ENCODE measurements at places on chromosomes 11 and 22. TPM values are rescaled to one million over a fixed set of nuclear protein-coding genes. Genes with fewer than 3 reads are reported as not detected.

DNA sequence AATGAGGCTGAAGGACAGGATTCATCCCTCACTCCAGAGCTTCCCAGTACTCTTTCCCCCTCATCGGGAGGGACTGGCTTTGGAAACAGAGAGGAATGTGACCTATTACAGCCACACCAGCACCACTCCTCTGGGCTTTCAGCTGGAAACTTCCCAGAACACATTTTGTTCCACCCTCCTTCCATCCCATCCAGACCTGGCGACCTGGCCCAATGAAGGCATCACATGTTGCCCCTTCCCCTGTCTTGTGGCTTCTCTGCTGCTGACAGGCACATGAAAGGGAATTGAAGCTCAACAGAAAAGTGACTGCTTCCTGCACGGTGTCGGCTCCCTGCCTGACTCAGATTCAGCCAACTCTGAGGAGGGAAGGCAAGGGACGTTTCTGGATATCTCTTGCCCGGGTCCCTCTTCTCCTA lies 19.1 kb downstream of the IRAG1 start:
- no peak for DNase-seq

The KDELR3 gene
- total RNA-seq = 16.1 TPM

GRCh38 chr11:125481531-125481930 lies 14.5 kb downstream of the FEZ1 start:
- DNase-seq = no peak

GRCh38 chr11:133987171-133987570 lies 30.4 kb upstream of the IGSF9B start:
- DNase-seq = no peak

DNA sequence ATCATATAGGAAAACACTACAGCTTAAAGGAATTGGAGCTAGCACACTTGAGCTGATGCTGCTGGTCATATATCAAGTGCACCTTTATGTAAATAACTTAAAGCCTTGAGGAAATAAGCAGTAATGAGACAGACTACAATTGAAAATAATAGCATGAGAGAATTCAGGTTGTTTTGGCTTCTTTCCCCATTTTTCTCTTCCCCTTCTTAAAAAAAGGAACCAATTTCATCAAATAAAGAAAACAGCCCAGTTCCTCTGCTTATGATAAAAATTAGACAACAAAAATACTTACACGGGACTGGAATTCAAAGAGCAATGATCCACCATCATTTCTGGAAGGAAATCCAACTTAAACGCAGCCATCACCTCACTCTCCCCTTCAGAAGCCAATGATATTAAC lies 50.2 kb upstream of the RAPSN start:
- DNase-seq = no peak

The GAB2 gene
- 12.7 TPM for total RNA-seq

GRCh38 chr11:11149671-11150459 lies 203.2 kb downstream of the CSNK2A3 start:
- DNase-seq = no peak

- DNase-seq = no peak
Observed at GRCh38 chr11:68974421-68975194, 6.2 kb downstream of the MRGPRD start.

DNA sequence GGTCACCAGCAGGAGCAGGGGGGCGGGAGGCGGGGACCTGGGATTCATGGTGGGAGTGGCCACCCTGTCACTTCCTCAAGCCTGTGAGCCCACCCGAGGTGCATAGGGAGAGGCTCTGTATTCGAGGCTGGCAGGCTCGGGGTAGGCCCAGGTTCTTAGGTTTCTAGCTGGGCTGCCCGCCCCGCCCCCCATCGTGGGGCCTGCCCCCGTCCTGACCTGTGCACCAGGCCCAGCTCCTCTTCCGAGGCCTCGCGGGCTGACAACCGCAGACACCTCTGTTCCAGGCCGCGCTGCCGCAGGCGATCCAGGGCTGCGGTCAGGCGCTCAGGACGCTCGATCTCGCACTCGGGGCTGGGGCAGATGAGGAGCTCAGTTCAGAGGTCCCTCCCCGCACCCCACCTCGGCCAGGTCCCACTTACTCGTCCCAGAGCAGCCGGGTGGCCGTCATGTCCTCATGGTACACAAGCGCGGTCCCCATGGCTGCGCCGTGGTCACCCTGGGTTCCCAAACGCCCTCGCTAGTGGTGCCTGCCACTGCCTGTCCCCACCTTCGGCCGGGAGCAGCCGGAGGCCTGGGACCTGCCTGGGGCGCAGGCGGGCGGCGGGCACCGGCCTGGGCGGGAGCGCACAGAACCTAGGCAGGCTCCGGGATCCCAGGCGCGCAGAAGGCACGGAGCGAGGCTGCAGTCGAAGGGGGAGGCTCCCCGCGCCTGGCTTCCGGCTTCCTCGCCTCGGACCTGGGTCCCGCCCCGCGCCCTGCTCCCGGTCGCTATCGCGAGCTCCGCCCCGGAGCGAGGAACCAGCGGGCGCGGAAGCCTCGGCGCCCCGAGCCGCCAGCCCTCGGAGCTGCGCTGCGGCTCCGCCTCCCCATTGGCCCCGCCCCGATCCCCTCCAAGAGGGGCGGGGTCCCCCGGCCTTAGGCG lies at the start of gene HDAC10:
TSS of gene HDAC10 (minus strand) at position 711 of the 922 bp plus-strand sequence. CDS start at position 478, 233 bp downstream.
- DNase-seq = peak; percentile 81

The OR8D1 gene
- not detected for total RNA-seq

GRCh38 chr11:44463751-44464150 lies 101.7 kb upstream of the CD82 start:
- DNase-seq = no peak

GRCh38 chr11:26042113-26042512 lies 289.8 kb upstream of the ANO3 start:
- DNase-seq = no peak

DNA sequence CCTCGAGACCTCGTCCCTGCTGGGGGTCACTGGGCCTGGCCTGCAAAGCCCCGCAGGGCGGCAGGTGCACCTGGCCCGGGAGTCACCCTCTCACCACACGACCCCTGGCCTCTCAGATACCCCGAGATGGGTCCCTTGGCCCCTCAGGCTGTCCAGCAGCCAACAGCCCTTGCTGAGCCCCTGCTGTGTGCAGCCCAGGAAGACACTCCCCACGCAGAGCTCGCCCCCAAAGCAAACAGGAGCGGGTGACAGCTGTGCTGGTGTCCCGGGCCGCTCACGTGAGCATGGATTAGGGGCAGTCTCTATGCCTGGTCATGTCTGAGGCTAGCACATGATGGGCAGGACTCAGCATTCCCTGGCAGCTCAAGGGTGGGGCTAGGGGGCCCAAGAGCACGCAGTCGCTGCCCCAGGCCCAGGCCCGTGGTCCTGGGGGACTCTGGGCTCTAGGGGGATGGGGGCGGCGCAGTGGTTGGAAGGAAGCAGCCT lies 31.3 kb downstream of the WNT7B start:
- no peak for DNase-seq

GRCh38 chr22:34943830-34944229 lies 122.1 kb upstream of the ISX start:
- no peak for DNase-seq

The TENM4 gene
- not detected for total RNA-seq
